ENCODE measurements at places on chromosomes 16 and 17. TPM values are rescaled to one million over a fixed set of nuclear protein-coding genes. Genes with fewer than 3 reads are reported as not detected.
A peak's percentile ranks its signal among the peaks of the same experiment; 100 is the strongest.

DNA sequence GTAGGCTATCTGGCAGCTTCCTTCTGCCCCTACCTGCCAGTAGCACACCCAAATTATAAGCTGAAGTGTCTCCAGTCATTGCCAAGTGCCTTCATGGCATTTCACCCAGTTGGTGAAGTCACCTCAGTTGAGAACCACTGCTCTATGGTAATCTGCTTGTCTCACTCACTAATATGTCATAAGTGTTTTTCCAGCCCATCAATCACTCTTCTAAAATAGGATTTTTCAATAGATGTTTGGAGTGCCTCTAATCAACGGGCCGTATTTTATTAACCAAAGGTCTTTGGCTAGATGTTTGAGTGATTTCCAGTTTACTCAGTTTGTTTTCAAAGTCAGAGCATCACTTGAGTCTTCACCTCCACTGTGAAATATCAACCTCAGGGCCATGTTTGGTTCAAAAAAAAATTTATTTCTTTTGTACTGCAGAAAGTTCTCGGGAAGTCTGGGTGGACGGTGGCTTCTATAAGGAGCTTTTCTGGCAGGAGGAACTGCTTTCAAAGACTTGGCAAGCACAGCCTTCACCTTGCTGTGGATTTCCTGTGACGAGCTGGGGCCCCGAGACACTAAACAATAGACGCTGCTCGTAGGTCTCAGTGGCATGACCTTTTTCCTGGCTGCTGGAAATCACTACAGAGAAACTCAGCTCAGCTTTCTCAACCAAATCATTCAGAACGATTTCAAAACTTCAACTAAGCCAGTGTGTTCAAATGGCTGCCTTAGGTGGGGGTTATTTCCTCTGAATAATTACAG, 95.2 kb upstream of the FOXF1 start:
- no peaks in the 10 kb centered on the region for H3K36me3 ChIP-seq
- H3K27me3 ChIP-seq, result peaks cover 10% of the 10 kb centered on the region
- DNase-seq, result no peak

DNA sequence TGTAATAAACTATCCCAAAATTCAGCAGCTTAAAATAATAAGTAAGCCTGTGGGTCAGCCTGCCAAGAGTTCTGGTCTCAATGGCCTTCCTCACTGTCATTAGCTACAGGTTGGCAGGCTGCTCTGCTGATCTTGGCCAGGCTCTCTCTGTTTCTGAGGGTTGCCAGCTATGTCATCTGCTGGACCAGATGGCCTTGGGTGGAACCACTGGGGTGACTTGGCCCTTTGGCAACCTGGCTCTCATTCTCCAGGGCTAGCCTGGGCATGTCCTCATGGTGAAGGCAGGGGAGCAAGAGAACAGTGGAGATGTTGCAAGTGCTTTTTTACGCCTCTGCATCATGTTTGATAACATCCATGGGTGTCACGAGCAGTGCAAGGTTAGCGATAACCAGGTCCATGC, 13.9 kb downstream of the ITGAM start:
- no peak overlapping the region for H3K4me3 ChIP-seq
- no peaks in the 10 kb centered on the region for H3K36me3 ChIP-seq
- peaks cover 5% of the 10 kb centered on the region for H3K27me3 ChIP-seq

The LITAF gene
- total RNA-seq, result 127 TPM

- no peak overlapping the region for H3K4me3 ChIP-seq
- H3K36me3 ChIP-seq, result peaks cover 14% of the 10 kb centered on the region
Measured at GRCh38 chr17:48177816-48178215, 70.2 kb downstream of the SNX11 start.

DNA sequence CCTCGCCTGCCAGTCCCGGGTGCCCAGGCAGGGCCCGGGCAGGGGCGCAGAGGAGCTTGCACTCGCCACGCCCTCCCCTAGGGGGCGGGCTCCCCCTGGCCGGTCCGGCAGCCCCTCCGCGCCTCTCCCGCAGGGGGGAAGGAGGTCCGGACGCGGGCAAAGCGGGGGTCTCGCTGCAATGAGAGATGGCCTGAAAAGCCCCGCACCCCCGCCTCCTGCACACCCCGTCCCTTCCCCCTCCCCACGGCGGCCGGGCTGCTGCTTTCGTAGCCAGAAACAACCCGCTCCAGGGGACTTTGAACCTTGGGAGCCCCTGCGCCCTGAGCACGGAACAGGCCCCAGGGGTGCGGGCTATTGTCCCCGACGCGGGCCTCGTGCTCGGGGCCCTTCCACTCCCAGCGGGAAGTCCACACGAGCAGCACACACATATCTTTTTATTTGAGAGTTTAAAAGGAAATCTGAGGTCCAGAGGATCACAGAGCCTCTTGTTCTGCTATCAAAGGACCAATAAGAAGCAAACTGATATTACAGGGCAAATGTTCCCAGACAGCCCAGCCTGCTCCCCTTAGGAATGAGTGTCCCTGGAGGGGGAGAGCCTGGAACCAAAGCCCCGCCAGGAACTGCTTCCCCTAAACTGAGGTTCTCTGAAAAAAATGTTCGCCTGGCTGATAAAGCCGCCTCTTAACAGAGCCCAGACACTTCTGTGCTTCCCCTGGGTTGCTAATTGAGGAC, 5.8 kb upstream of the CBX4 start:
- DNase-seq, result peak; percentile 67
- H3K27me3 ChIP-seq, result peaks cover 64% of the 10 kb centered on the region
- no peak overlapping the region for H3K27ac ChIP-seq
- H3K4me1 ChIP-seq, result peaks cover 11% of the 10 kb centered on the region

- peaks cover 47% of the 10 kb centered on the region for H3K27me3 ChIP-seq
- H3K27ac ChIP-seq, result no peak overlapping the region
- H3K36me3 ChIP-seq, result no peaks in the 10 kb centered on the region
- peaks cover 39% of the 10 kb centered on the region for H3K4me1 ChIP-seq
- peak; percentile 43 for DNase-seq
- H3K4me3 ChIP-seq, result peak overlapping the region; percentile 38
Measured at GRCh38 chr17:42179911-42180410, 981 bp downstream of the KCNH4 start.

DNA sequence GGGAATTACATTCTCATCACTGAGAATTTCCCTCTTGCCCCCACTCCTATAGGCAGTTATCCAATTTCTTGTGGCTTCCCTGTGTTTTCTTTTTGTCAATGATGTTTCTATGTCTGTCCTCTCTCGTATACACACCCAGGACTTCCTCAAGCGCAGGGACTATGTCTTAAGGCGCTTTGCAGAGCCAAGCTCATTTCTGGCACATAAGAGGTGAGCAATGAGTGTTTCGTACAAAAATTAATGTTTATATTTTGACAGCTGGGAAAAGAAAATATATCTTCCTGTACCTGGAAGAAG, 947 bp downstream of the DDX42 start:
- H3K27me3 ChIP-seq, result no peaks in the 10 kb centered on the region
- H3K4me1 ChIP-seq, result peaks cover 48% of the 10 kb centered on the region
- DNase-seq, result no peak
- H3K4me3 ChIP-seq, result peak overlapping the region; percentile 96
- H3K27ac ChIP-seq, result peak overlapping the region; percentile 99

DNA sequence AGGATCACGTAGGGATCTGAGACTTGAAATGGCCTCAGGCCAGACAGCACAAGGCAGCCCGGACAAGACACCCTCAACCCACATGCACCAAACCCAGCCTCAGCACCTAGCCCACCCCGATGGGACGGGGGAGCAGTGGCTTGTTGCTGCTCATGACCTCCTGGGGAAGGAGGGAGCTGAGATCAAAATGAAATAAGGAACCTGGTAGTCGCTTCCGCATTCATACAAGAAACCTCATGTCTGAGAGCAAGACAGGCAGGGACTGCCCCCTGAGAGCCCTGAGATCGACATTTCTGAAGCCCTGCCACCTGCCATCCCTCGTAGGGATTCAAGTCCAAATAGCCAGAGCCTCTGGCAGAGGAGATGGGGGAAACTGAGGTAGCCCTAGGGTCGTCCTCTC, 5.7 kb upstream of the CEP131 start:
- H3K4me1 ChIP-seq, result peaks cover 11% of the 10 kb centered on the region
- no peaks in the 10 kb centered on the region for H3K27me3 ChIP-seq
- no peak overlapping the region for H3K4me3 ChIP-seq
- peaks cover 6% of the 10 kb centered on the region for H3K36me3 ChIP-seq
- no peak for DNase-seq

GRCh38 chr16:89738538-89739317, 17.4 kb downstream of the ZNF276 start:
- H3K27ac ChIP-seq, result peak overlapping the region; percentile 66
- H3K4me3 ChIP-seq, result no peak overlapping the region
- H3K4me1 ChIP-seq, result peaks cover 20% of the 10 kb centered on the region
- H3K27me3 ChIP-seq, result no peaks in the 10 kb centered on the region
- no peak for DNase-seq

GRCh38 chr17:75502072-75502720, 13.1 kb downstream of the CASKIN2 start:
- peaks cover 5% of the 10 kb centered on the region for H3K4me1 ChIP-seq
- no peak overlapping the region for H3K27ac ChIP-seq
- no peak for DNase-seq
- no peaks in the 10 kb centered on the region for H3K36me3 ChIP-seq
- no peak overlapping the region for H3K4me3 ChIP-seq
- H3K27me3 ChIP-seq, result no peaks in the 10 kb centered on the region

DNA sequence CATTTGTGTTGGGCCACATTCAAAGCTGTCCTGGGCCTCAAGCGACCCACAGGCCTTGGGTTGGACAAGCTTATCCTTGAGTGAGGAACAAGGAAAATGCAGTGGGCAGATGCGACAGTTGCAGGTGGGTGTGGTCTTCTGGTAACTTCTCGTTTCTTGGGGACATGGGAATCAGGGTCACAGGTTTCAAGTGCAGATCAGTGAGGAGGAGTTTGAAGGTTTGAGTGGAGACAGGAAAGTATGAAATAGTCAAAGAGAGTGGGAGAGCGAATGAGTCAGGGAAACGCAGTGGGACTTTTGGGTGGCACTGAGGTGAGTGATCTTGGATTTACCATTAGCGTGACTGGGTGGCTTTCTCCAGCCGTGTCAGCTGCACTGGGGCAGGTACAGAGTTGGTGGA, 15.4 kb upstream of the CCL22 start:
- H3K36me3 ChIP-seq, result no peaks in the 10 kb centered on the region
- H3K27ac ChIP-seq, result no peak overlapping the region
- peaks cover 22% of the 10 kb centered on the region for H3K4me1 ChIP-seq
- DNase-seq, result no peak
